SK-N-SH treated with all-trans-retinoic acid at 6 μM for 48 hours (cell line): ENCODE measurements at places on chromosomes 2 and 18.

- no peak for ATAC-seq
Measured at GRCh38 chr2:239625971-239626734, 225.3 kb upstream of the HDAC4 start.

- no peak for ATAC-seq
Measured at GRCh38 chr2:241310917-241311566, 4.4 kb downstream of the HDLBP start.

DNA sequence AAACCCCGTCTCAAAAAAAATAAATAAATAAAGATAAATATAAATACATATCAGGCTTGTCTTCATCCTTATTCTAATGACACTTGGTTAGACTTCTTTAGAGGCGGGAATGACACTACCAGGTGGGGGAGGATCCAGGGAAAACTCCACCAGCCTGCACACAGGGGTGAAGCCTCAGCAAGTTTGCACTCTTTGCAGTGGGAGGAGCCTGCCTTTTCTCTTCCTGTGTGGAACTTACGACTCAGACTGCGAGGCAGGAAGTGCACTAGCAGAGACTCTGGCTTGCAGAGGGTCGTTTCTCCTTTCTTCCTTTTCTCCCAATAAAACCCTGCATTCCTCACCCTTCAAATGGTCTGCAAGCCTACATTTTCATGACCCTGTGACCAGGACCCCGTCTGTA, 153.6 kb upstream of the CBLN2 start:
- no peak for ATAC-seq

DNA sequence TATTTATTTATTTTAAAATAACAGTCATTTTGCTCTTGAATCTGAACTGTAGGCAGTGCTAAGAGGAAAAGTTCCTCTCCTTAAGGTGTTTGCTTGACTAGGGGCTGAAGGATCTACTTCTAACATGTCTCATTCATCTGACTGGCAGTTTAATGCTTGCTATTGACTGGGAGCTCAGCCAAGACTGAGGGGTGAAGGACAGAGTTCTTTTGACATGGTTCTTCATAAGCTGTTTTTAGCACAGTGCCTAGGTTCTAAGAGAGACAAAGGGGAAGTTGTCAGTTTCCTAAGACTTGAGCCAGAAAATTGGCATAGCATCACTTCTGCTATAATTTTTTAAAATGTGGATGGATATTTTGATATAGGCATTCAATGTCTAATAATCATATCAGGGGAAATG, 73.0 kb downstream of the COMMD1 start:
- no peak for ATAC-seq

DNA sequence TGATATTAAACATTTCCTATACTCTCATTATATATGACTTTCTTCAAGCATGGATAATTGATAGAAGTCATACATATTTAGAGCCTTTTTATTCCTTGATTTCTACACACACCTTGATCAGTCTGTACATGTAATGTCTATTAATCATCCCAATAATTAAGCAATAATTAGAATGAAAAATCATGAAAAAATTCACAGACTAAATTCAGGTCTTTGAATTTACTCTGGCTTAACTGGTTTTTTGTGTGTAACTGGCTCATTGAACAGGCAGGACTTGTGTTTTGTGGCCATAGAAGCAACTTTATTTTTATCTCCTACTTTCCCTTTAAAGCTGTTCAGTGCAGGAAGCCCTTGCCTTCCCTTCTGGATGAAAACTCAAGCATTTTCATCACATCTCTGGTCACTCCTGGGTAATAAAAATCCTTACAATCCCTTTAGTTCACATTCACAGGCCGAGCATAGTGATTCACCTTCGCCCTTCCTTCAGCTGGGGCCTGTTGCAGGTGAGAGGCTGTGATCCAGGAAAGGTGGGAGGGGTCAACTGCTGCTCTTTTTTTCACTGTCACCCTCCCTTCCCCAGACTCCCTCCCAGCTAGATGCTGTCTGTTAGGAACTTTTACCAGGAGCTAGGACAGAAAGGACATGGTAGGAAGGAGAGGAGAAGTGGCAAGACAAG, 58.0 kb upstream of the ITSN2 start:
- ATAC-seq, result no peak

- ATAC-seq, result 0 out of 3 replicates have a peak, but pooled peaks have one; percentile 36
Measured at GRCh38 chr2:108417254-108417653, 31.8 kb upstream of the GCC2 start.

DNA sequence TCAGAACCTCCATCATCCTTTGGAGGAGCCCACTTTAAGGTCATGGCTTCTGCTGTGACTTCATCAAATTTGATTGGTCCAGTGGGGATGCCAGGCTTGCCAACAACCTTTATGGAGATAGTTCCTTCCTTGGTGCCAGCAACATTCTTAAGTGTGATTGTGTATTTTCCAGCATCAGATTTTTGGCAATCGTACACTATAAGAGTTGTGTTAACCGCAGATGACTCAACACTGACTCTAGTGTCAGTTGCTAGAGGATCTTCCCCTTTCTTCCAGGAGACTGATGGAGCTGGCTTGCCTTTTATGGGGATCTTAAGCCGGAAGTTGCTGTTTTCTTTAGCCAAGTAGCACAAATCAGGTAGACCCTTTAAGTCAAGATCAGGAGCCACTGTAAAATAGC, 98.7 kb downstream of the PLEKHA3 start:
- ATAC-seq, result peak; percentile 82

DNA sequence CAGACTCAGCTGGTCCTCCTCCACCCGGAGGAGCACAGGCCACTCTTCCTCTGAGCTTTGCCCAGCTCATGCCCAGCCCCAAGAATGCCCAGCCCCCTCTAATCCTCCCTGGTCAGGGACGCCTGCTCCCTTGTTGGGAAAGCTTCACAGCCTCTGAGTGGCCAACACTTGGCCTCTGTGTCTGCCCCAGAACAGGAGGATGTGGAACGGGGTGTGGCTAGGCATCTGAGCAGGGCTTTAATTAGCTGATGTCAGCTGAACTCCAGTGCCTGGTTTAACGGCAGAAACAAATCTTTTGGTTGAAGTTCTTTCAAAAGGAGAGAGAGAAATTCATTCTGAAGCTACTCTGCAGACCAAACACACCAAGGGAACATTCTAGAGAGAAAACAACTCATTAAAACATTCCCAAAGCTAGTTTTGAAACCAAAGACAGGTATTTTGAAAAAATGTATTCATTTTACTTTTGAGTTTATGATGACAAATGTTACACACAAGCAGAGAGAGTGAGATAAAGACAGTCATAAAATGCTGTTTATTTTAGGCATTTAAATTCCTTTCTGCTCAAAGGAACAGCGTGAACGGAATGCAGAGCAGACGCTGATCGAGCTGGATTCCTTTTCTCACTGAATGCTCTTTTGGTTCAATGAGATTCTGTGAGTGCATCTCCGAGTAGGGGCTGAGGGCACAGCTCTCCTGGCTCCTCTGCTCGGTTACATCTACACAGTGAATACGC, 63.8 kb downstream of the RTP5 start:
- ATAC-seq, result peak; percentile 56

DNA sequence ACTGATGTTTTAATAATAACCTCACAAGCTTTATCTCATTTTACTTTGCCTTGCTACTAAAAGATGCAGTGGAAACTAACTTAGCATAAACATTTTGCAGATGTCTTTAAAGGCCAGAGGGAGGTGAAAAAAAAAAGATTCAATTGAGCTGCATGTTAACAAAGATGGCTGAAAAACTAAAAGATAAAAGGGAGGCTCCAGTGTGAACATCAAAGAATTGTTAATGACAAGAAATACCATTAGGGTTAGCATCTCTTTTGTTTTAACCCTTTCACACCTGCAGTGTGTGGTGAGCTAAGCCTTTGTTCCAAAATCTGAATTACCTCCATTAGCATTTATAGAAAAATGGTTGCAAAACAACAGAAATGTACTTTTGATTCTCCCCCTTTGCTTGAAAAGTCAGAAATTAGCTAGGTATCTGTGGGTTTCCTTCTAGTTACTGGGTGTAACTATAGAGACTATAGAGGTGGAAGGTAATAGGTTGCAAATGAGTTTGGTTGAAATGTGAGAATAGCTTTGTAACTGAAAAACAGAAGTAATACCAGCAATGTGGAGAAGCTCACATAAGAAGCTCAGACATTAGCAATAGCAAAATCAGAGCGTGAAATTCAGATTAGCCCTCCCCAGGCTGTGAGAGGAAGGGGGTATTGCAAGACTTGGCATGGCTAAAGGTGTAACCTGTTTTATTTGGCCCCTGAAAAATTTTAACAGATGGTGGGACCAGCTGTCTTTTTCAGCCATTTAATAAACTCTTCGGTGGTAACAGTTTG, 34.8 kb upstream of the SP5 start:
- ATAC-seq, result no peak

DNA sequence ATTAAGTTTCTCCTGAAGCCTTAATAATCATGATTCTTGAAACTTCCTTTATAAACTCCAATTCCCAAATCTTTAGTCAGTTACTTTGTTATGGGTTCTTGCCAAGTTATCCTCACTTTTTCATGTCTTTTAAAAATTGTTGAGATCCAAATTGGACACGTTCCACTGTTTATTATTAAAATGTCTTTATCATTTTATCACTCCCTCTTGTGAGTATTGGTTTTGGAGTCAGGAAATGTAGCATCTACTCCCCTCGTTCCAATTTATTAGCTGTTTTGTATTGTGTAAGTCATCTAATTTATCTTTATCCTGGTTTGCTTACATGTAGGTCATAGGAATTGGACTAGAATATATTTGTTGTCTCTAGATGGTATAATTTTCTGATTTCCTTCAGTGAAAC, 213.1 kb upstream of the SLC39A10 start:
- no peak for ATAC-seq

DNA sequence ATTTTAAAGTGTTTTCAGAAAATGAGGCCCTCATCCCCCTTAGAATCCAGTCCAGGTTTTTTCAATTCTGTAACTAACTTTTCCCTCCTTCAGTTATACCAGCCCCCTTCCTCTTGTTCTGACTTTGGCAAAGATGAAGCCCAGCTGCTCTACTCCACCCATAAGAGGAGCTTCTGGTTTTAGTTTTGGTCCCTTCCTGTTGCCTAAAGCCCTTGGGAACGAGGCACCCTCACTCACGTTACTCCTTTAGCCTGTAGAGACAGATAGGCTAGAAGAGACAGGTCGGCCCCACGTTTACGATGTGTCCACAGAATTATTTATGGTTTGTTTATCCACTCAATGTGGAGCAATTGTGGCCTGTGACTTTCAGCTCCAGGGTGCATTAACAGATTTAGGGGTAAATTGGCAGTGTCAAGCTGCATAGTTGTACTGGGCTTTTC, 454.2 kb upstream of the TNP1 start:
- no peak for ATAC-seq

DNA sequence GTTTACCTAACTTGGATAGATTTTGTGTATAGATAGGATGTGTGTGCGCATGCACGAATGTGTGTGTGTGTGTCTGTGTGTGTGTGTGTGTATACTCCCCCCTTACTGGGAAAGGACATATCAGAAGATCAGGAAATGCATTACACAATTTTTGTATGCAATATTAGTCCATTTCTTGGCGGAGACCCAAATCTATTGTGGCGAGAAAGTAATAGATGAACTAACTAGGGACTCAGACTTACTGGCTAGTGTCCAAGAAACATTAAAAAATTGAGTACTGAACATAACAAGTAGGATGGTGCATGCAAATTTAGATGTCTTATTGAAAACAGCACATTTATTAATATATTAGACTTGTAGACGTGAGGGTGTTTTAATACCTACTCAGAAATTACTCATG, 1036.5 kb upstream of the FANCL start:
- no peak for ATAC-seq

DNA sequence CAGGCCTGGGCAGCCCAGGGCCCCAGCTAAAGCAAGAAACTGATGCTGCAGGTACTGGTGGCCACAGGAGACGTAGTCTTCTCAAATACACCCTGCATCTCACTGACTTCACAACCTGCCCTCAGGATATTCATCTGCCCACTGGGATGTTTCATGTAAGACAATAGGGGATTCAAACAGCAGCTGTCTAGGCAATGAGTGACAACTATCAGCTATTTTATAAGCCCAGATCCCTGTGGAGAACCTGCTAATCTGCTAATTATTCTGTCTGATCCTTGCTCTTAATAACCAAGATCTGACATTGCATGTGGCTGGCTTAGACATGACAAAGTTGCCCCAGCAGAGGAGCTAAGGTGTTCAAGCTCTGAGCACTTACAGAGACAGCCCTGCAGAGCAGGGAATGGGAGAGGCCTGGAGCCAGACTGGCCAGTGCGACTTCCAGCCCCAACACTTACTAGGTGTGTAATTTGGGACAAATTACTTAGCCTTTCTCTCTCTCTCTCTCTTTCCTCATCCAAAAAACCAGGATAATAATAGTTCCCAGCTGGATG, 28.6 kb downstream of the SIGLEC15 start:
- no peak for ATAC-seq

DNA sequence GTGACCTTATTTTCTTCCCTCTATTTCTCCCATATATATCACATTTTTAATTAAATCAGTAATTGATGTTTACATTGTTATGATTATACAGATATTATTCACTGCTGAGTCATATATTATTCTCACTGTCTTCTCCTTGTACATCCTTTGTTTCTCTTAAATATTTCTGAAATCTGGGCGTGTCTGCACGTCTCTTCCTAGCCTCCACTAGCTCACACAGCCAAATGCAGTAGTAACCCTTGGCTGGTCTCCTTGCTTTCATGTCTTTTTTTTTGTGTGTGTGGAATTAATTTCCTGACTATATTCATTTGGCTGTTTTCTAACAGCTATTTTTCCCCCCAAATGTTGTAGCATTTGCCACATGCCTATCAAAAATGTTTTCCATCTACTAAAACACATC, 15.8 kb downstream of the CCNYL1 start:
- peak; percentile 76 for ATAC-seq

- ATAC-seq, result no peak
Measured at GRCh38 chr2:240269886-240270285, 129.4 kb upstream of the OTOS start.

- no peak for ATAC-seq
Measured at GRCh38 chr2:121102941-121103340, 182.1 kb downstream of the TFCP2L1 start.

DNA sequence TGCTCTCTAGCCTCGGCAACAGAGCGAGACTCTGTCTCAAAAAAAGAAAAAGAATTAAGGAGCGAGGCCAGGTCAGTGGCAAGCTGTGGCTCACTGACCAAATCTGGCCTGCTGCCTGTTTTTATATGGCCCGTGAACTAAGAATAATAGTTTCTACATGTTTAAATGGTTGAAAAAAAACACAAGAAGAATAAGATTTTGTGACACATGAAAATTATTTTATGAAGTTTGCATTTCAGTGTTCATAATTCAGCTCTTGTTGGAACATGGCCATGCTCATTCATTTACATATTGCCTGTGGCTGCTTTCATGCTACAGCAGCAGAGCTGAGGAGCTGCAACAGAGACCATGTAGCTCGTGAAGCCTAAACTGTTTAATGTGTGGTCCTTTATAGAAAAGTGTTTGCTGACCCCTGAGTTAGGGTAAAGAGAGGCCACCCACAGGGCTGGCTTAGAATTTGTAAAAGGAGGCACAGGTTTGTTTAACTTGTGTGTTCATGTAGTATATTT, 59.5 kb downstream of the MFSD6 start:
- peak; percentile 25; the same call in 1 of the 3 replicates for ATAC-seq

GRCh38 chr2:237280229-237280628, 133.7 kb downstream of the COL6A3 start:
- peak; percentile 74 for ATAC-seq
